Vagina (tissue), 2 donors: ENCODE measurements at places on chromosomes 7 and 10. TPM values are rescaled to one million over a fixed set of nuclear protein-coding genes. Genes with fewer than 3 reads are reported as not detected.

The PIK3CG gene
- 4.4 TPM for total RNA-seq

GRCh38 chr7:94875201-94875600, 32.2 kb upstream of the PPP1R9A start:
- no peak for DNase-seq

- DNase-seq, result no peak
Measured at GRCh38 chr7:137583172-137583571, 239.6 kb upstream of the PTN start.

DNA sequence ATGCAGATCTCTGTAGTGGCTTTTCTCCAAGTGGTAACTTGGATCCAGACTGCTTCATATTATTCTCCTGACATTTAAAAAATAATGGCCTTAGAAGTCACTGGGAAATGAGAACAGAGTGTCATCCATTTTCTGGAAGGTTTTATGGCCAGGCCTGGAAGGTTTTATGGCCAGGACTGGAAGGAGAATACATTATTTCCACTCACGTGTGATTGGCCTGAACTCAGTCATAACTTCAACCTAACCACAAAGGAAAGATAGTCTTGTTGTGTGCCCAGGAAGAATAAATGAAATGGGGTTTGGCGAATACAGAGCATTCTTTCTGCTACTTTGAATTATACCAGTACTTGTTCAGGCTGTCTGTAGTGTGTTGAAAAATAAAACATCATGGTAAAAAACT, 360.9 kb downstream of the GPAM start:
- DNase-seq, result no peak

DNA sequence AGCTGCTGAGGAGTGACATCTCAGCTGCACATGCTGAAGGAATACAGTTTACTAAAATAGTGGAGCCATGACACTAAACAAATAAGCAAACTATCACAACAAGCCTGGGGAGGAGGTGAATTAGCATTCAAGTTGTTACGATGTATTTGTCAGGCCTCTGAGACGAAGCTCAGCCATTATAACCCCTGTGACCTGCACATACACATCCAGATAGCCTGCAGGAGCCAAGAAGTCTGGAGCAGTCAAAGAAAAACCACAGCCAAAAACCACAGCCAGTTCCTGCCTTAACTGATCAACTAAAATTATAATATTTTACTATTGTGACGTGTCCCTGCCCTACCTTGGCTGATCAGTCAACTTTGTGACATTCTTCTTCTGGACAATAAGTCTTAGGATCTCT, 68.6 kb downstream of the NSUN6 start:
- no peak for DNase-seq

DNA sequence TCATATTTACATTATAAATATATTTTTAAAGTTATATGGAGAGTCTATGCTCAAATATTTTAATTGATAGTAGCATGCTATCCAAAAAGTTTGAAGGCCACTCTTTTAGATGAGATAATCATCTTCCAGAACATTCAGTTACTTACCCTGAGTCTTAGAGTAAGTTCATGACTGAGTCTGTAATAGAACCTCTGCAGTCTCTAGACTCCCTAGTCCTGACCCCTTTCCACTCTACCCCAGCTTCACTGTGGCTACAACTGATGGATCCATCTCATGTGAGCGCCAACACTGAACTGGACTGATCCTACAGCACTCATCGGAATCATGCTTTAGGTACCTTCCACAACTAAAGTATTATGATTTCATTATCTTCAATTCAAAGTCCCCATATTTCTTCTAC, 10.1 kb downstream of the HACD1 start:
- DNase-seq, result no peak

- DNase-seq, result no peak
Measured at GRCh38 chr10:84783386-84783785, 455.0 kb downstream of the CCSER2 start.

GRCh38 chr10:115050375-115051010, 42.7 kb upstream of the ATRNL1 start:
- DNase-seq, result no peak

DNA sequence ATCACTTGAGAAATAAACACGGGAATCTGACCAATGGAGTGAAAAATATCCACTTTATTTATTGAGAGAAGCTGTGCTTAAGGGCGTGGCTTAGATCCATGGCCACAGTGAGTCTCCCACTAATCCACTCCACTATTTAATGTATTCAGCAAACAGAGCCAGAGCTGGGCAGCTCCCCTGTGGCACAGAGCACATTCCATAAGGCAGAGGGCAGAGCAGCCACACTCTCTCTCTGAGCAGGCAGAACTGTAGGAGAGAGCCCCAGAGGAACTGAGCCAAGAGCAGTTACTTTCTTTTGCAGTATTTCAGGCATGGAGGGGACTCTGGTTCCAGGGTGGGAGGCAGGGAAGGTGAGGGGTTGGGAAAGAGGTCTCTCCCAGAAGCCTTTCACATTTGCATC, 106.0 kb downstream of the GALNT17 start:
- DNase-seq, result no peak

DNA sequence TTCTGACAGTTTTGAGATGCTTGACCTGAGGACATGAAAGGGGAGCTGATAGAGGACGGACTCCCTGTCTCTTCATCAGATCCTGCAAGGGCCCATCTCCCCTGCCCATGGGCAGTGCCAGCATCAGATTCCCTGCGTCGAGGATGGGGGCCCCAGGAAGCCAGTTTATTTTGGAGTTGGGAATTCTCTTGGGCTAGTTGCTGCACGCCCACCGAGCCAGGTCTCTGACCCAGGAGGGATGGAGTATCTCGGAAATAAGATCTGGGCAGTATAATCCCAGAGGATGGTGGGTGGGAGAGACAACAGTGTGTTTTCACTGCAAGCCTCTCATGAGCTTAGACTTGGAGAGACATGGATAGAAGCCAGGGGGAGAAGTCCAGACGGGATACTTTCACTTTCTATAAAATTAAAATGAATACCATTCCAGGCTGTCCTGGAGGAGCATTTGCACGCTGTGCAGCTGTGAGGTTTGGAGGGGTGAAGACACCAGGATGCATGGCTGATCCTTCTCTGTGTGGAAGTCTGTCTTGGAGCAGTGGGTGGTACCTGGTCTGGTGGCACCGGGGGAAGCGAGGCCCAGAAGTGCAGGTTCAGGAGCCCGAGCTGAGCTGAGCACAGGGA, 25.8 kb downstream of the DOCK1 start:
- DNase-seq, result no peak
